ENCODE measurements at places on chromosomes 2 and 18. TPM values are rescaled to one million over a fixed set of nuclear protein-coding genes. Genes with fewer than 3 reads are reported as not detected.

IKZF2 gene
- 9.6 TPM for total RNA-seq

BCL11A gene
- 3.9 TPM for total RNA-seq

DNA sequence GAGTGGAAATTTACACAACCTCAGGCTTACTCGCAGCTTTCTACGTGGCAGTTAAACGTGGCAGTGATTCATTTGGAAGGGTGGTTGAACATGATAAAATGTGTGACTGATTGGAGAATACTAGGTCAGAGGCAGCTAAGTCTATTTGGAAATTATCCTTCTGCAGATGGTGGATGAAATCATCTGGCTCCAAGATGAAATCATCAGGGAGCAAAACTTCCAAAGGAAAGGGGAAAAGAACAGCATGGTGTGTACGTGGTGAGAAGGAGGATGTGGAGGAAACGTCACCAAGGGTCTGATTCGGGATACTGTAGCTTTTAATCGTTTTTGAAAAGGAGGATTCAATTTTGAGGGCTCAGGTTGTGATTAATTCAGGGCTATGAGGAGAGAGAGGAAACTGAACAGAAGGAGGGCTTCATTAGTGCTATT, 47.9 kb downstream of the COL3A1 start:
- no peak overlapping the region for H3K4me3 ChIP-seq
- no peak overlapping the region for H3K27ac ChIP-seq
- no peaks in the 10 kb centered on the region for H3K27me3 ChIP-seq
- H3K36me3 ChIP-seq, result no peaks in the 10 kb centered on the region

DNA sequence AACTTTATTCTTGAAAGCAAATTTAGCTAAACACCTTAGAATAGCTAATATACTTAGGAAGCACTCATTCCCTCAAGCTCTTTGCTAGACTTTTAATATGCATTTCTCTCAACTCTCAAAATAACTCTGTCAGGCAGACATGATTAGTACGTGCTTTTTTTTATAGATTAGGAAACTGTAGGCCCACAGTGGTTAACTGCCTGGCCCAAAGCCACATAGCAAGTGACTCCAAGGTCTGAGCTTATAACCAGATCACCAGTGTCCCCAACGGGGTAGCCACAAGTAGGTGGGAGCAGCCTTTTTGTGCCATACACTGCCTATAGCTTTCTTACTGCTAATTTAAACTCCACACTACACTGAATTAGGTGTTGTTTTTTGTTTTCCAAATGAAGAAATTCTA, 576.8 kb downstream of the METTL4 start:
- no peak for DNase-seq
- H3K36me3 ChIP-seq, result no peaks in the 10 kb centered on the region
- H3K4me1 ChIP-seq, result no peaks in the 10 kb centered on the region
- no peak overlapping the region for H3K27ac ChIP-seq
- no peak overlapping the region for H3K4me3 ChIP-seq
- no peaks in the 10 kb centered on the region for H3K27me3 ChIP-seq

DNA sequence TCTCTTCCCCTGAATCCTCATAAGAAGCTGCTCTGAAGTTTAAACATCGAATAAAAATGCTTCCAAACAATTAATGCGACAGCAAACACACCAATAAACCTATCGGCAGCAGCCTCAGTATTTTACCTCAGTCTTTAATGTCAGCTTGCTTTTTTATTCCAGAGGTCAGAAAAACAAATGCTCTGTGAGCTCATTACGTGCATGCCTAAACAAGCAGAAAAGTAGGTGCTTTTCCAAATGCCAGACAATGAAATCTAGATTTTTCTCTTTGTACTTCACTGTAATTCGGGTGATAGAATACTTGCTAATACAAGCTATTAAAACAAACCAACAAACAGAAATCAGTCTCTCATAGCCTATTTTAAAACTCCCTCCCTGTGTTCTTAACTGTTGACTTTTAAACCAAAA, 381.5 kb downstream of the NRXN1 start:
- H3K36me3 ChIP-seq, result no peaks in the 10 kb centered on the region
- no peak overlapping the region for H3K4me3 ChIP-seq
- H3K27ac ChIP-seq, result no peak overlapping the region
- DNase-seq, result no peak

- no peaks in the 10 kb centered on the region for H3K4me1 ChIP-seq
- H3K27ac ChIP-seq, result no peak overlapping the region
- DNase-seq, result no peak
- no peaks in the 10 kb centered on the region for H3K36me3 ChIP-seq
- H3K27me3 ChIP-seq, result no peaks in the 10 kb centered on the region
- no peak overlapping the region for H3K4me3 ChIP-seq
These were observed 73.5 kb downstream of the ALK start for GRCh38 chr2:29847886-29848285.

DNA sequence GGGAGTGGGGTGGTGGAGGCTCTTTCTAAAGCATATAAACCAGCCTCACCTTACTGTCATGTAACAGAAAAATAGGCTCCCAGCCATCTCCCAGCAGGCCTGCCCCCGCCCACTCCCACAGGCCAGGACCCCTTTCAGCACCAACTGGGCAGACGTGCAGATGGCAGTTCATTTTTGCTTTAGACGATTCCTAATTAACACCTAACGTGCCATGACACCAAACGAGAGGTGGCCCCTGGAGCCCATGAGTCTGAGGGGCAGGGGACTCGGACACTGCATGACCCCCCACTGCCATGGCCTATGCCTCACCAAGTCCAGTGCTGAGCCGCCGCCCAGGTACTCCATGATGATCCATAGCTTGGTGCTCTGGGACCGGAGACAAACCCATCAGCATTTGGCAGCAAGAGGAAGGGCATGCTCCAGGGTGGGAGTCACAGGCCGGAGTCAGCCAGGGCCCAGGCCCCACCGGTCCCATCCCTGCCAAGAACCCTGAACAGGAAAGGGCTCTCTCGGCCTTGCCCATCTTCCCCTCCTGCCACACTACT, 7.9 kb downstream of the STK25 start:
- DNase-seq, result no peak
- H3K4me3 ChIP-seq, result no peak overlapping the region
- H3K36me3 ChIP-seq, result peaks cover 42% of the 10 kb centered on the region
- peaks cover 4% of the 10 kb centered on the region for H3K4me1 ChIP-seq

All from adrenal gland (tissue), 19 donors.